Liver (tissue), 10 donors: ENCODE measurements at places on chromosomes 12 and 14.

GRCh38 chr14:22538671-22539228 is 50.3 kb downstream of the DAD1 start:
- DNase-seq, result no peak

DNA sequence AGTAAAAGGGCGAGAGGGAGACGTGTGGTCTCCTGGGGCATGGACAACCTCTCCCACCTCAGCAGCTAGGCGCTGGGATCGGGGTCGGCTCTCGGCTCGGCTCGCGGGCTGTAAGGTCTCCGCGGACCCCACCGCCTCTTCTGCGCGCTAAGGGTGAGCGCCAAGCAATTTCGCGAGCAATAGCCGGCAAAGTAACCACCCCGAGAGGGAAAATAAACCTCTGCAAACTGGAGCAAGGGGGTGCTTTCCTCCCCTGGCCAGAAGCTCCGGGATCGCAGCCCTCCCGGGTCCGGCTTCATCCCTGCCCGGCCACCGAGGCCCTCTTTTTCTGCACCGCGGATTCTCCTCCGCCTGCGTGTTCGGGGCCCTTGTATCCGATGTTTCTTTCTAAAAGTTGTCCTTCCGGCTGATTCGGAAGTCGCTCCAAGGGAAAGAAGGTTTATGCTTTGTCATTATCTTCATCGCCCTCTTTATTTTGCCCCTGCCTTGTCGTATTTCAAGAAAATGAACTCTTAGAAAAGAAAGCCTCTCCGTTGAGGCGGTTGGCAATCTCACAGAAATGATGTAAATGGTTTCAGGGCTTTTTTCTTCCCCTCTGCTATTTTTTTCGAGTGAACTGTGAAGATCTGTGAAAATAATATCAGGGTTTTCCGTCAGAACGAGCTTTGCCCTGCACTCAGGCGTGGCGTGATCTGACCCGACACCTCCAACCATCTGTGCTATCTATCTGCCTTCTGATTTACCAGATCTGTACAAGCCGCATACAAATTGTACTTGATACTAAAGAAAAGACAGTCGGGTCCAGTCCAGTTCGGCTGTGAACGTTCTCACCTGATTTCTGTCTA is 1.7 kb upstream of the SIX6 start:
- DNase-seq, result no peak

DNA sequence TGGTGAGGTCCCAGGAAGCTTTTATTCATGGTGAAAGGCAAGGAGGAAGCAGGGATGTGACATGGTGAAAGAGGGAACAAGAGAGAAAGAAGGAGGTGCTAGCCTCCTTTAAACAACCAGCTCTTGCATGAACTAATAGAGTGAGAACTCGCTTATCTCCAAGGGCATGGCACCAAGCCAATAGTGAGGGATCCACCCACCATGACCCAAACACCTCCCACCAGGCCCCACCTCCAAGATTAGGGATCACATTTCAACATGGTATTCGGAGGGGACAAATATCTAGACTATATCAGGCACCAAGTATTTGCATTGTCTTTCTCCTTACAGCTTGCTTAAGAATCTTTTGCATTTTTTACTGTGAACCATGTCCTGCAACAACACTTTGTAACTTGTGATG is 91.9 kb upstream of the DHRS4 start:
- peak; percentile 46 for DNase-seq

DNA sequence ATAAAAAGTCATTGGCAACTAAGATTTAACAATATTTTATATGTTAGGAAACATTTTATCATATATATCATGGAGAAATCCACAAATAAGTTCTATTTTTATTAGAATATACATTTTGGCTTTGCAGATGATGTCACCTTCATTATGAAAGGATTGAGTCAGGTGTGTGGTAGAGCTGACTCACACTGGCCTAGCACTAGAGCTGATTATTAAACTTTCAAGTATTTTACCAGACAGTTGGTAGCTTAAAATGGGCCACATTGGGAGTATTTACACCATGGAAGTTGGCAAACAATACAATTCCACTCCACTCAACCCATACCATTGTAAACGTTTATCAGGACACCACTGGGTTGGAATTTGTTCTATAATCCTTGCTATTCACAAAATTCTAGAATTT is 1036.6 kb downstream of the TRHDE start:
- DNase-seq, result no peak

GRCh38 chr12:127145929-127146789 is 1120.8 kb upstream of the TMEM132C start:
- peak; percentile 63 for DNase-seq

GRCh38 chr12:111184161-111184560 is 184.7 kb downstream of the PHETA1 start:
- no peak for DNase-seq
